COR-L47 (cell line): ENCODE measurements at places on chromosomes 6 and 20.

- DNase-seq: no peak
These were observed 181.2 kb downstream of the DTNBP1 start for GRCh38 chr6:15481390-15482291.

DNA sequence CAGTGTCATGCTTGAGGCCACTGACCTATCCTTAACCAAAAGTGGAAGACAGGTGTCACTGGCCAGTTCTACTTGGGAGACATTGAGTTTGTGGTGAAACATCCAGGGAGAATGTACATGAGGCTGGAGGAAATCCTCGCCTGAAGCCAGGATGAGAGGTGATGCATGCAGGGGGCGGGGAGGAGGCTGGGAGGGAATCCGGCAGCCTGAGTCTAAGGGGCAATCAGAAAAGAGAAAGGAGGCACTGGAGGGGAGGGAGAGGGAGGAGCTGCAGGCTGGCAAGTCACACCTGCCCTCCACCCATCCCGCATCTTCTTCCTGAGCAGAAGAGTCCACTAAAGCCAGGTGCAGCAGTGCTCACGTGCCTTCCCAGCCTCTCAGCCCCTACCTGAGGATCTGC lies 14.9 kb upstream of the DDO start:
- DNase-seq: no peak

DNA sequence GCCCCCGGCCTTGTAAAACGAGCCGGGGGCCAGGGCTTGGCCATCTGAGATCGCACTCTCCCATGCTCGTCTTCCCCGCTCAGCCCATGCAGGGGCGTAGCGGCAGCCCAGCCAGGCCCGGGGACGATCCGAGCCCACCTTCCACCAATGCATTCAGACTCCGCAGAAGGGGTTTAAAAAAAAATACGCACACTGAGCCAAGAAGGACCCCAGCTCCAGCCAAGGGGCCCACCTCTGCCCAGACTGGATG lies 320 bp downstream of the GSTA4 start:
- peak; percentile 48 for DNase-seq

- DNase-seq: no peak
These were observed 43.8 kb upstream of the DYNLRB1 start for GRCh38 chr20:34472246-34472925.

- DNase-seq: no peak
These were observed 244.4 kb downstream of the GMPR start for GRCh38 chr6:16482702-16483314.

- DNase-seq: no peak
These were observed 13.5 kb upstream of the NT5E start for GRCh38 chr6:85436411-85436810.

GRCh38 chr6:99333068-99333467 lies 16.4 kb downstream of the FAXC start:
- no peak for DNase-seq

- DNase-seq: no peak
These were observed 5.6 kb upstream of the GLO1 start for GRCh38 chr6:38708496-38708895.

GRCh38 chr6:163634211-163635171 lies 220.0 kb downstream of the QKI start:
- peak; percentile 72 for DNase-seq

DNA sequence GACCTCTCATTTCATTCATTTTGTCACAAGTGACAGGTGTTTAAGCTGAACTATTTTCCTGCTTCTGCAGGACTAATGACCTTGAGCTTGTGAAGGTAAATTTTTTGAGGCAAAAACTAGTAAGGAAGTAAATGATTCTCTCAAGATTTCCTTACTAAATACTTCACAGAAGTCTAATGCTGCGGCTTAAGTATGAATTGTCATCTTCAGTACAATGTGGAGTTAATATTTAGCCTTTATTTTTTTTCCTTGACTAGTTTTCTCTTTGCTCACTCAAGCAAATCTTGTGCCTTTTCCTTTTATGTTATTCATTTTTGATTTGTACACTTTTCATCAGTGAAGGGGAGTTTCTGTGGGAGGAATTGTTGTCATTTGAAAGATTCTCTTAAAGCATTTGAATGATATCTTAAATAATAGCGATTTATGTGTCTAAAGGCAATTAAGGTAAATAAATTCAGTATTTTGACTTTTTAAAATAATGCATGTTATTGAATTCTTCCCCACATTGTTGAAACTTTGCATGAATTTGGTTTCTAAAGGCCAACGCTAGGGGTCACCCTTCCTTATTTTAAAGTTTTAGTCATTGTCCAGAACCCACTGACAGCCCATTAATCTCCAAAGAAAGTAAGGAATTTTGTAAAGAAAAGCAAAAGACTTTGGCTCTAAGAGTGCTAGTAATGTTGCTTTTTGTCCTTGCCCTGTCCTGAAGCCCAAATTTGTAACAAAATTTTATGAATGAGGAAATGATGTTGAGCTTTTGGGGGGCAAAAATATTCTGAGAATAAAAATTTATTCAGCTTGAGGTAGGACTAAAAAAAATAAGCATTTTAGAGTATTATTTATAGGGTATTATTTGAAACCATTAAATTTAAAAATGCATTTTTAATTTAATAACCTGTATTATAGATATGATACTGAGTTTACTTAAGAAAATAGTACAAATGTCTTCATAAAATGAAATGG lies 157.4 kb upstream of the LAMA2 start:
- DNase-seq: no peak

DNA sequence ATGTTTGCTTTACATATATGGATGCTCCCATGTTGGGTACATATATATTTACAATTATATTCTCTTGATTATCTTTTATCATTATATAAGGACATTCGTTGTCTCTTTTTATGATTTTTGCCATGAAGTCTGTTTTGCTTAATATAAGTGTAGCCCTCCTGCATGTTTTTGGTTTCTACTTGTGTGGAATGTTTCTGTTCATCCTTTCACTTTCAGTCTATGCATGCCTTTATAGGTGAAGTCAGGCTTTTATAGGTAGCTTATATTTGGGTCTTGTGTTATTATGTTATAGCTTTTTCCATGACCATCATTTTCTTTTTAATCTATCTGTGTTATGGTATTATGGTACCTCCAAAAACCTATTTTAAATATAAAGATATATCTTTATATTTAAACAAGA lies 612.5 kb upstream of the HS3ST5 start:
- DNase-seq: no peak

DNA sequence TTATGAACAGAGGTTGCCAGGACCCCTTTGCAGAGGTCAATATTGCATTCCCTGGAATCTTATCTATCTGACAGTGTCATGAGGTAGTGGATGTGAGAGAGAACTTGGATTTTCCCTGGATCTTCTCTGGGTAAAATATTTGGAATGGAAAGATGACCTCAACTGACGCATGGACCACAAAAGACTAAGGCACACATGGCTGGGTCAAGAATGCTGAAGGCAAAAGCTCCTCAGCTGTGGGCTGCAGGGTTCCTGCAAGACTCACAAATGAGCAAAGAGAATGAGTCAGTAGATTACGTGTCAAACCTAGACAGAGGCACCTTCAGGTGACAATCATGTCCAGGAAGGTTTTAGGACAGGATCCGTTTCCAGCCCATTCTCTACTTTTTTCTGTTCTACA lies 484.0 kb downstream of the C6orf118 start:
- no peak for DNase-seq

- no peak for DNase-seq
These were observed 69.5 kb downstream of the PREX1 start for GRCh38 chr20:48758206-48758820.

DNA sequence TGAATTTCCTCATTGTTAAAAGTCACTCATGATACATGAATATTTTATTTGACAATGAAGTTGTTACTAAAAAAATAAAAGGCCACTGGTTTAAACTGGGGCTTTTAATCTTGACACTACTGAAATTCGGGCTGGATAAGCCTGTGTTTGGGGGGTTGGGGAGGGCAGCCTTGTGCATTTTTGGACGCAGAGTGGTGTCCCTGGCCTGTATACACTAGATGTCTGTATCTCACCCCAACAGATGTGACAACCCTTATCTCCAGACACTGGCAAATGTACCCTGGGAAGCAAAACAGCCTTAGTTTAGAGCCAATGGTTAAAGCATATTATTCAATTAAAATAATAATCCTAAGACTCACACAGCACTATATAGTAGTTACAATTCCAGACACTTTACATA lies 24.8 kb downstream of the MAN1A1 start:
- DNase-seq: no peak

GRCh38 chr20:2595076-2595475 lies 57.4 kb upstream of the NOP56 start:
- DNase-seq: no peak

- no peak for DNase-seq
These were observed 11.3 kb downstream of the FAM217A start for GRCh38 chr6:4067673-4068072.
